ENCODE measurements at places on chromosomes 1 and 21. TPM values are rescaled to one million over a fixed set of nuclear protein-coding genes. Genes with fewer than 3 reads are reported as not detected.

The ARTN gene
- total RNA-seq: not detected

The F13B gene
- not detected for total RNA-seq

The GART gene
- 109 TPM for total RNA-seq

The TNFSF4 gene
- 127 TPM for total RNA-seq

The RGS4 gene
- 78.0 TPM for total RNA-seq

The RPE65 gene
- not detected for total RNA-seq

The GBP2 gene
- total RNA-seq: 59.9 TPM

The FAM72D gene
- total RNA-seq: 0.43 TPM

The GPR37L1 gene
- total RNA-seq: under 0.01 TPM

The KRTAP21-1 gene
- not detected for total RNA-seq

The TLCD4 gene
- 0.86 TPM for total RNA-seq

The TRAF3IP3 gene
- total RNA-seq: not detected

The OPTC gene
- total RNA-seq: not detected

The APCS gene
- not detected for total RNA-seq

The AMY2A gene
- total RNA-seq: not detected

The ZBTB18 gene
- 9.3 TPM for total RNA-seq

The AADACL4 gene
- total RNA-seq: not detected

The GPR52 gene
- total RNA-seq: 2.6 TPM

The ASTN1 gene
- total RNA-seq: not detected

The SPRR4 gene
- total RNA-seq: not detected

The SLC25A24 gene
- 62.2 TPM for total RNA-seq

The RIMS3 gene
- 0.32 TPM for total RNA-seq

The CAPN8 gene
- total RNA-seq: not detected

The CLDN8 gene
- total RNA-seq: not detected

The PTCH2 gene
- total RNA-seq: 0.32 TPM

The FMOD gene
- total RNA-seq: 0.86 TPM

The KAZN gene
- total RNA-seq: 8.6 TPM

The PLA2G4A gene
- 12.1 TPM for total RNA-seq

The CR1 gene
- under 0.01 TPM for total RNA-seq

The MDM4 gene
- 32.4 TPM for total RNA-seq

The DDOST gene
- 164 TPM for total RNA-seq

The DIO1 gene
- not detected for total RNA-seq

The LRRC7 gene
- 0.32 TPM for total RNA-seq

The STIL gene
- total RNA-seq: 21.2 TPM

The JTB gene
- total RNA-seq: 128 TPM

The COL9A2 gene
- 1.3 TPM for total RNA-seq

The ADGRL4 gene
- total RNA-seq: 4.7 TPM

The C1orf185 gene
- not detected for total RNA-seq

The LAMC2 gene
- total RNA-seq: 27.6 TPM

The GLRX2 gene
- 7.8 TPM for total RNA-seq

The A3GALT2 gene
- not detected for total RNA-seq

The KRTAP19-1 gene
- not detected for total RNA-seq

The GRIK1 gene
- total RNA-seq: under 0.01 TPM

The MASP2 gene
- total RNA-seq: not detected

The SPRR2A gene
- total RNA-seq: not detected
